ENCODE measurements at places on chromosomes 11 and 22.

DNA sequence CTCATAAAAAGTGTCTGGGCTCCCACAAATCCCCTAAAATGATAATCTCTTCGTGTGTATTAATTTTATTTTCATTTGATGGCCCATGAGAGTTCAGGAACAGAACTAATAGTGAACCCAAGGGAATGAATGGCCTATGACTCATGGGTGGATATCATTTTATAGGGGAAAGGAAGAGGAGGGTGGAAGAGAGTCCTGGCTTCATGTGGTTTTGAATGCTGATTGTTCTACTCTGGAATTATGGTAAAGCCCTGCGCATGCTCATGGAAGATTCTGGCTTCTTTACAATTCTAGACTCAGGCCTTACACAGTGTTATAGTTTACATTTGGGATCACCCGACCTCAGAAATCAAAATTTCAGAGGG, 35.2 kb downstream of the MAML2 start:
- DNase-seq: no peak

DNA sequence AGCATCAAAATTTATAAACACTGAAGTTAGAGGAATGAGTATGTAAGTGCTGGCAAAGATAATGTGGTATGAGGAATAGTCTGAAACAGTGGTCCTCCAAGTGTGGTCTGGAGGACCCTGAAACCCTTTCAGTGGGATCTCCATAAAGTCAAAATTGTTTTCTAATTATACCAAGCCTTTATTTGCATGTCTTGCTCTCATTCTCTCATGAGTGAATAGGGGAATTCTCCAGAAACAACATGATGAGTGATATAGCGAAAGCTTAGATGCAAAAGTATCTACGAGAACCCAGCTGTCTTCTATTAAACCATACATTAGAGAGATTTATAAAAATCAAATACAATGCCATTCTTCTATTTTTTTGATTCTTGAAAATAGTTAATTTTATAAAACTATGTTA, 145.0 kb upstream of the RAG2 start:
- no peak for DNase-seq

DNA sequence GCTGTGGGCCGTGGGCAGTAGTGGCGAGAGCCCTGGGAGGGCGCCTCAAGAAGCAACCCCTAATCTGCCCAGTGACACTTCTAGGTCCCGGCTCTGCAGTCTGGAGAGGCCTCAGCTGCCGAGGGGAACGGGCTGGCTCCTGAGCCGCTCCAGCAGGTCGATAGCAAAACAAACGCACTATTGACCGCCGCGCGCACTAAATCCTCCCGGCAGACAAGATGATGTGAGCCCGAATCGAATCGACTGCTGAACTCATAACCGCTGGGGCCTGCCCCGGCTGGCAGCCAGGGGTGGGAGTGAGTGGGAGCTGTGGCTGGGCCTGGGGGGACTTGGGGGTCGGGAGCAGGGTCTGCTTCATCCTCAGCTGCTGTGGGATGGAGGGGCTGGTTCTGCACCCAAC, 36.1 kb downstream of the FLRT1 start:
- no peak for DNase-seq

- DNase-seq: no peak
Observed at GRCh38 chr11:12200991-12201985, 90.9 kb downstream of the MICAL2 start.

DNA sequence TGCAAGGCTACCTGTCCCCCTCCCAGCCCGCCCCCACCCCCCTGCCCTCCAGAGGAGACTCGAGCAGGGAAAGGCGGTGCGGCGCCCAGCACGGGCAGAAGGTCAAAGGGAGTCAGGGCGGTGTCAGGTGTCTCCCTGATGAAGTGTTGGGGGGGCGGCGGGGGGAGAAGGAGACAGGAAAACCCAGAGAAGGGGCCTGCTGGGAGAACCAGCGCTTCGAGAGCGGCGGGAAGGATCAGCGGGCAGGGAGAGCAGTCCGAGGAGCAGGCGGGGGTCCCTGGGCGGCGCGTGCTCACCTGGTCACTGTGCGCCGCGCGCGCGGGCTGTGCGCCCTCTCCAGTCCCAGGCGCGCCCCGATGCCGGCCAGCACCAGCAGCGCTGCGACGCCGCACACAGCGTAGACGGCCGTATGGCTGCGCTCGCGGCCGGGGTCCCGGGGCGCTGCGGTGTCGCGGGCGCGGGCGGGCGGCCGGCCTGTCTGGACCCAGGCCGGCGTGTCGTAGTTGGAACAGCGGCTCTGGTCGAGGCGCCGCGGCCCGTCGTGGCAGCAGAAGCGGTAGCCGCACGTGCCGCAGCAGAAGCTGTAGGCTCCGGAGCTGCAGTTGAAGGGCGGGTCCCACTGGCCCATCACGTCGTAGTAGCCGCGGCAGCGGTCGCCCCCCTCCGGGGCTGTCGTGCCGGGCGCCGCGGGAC, 886 bp downstream of the SHISA8 start:
- no peak for DNase-seq

DNA sequence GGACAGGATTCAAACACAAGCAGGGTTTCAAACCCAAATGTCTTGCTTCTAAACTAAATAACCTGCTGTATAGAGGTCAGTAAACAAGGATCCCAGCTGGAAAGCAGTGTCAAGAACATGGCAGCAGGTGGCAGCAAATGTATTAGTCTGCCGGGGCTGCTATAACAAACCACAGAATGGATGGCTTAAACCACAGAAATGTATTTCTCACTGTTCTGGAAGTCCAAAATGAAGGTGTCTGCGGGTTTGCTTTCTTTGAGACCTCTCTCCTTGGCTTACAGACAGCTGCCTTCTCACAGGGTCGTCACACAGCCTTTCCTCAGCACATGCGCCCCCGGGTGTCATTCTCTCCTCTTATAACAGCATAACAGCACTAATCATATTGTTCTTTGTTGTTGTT, 65.1 kb upstream of the LRRC55 start:
- DNase-seq: no peak

GRCh38 chr11:67317888-67318555, 14.7 kb downstream of the SSH3 start:
- DNase-seq: no peak

- no peak for DNase-seq
Observed at GRCh38 chr11:118602331-118602730, 5.1 kb upstream of the PHLDB1 start.

- DNase-seq: no peak
Observed at GRCh38 chr11:67422891-67423290, 5.4 kb upstream of the RPS6KB2 start.

GRCh38 chr11:79212741-79213190, 228.1 kb downstream of the TENM4 start:
- peak; percentile 50 for DNase-seq

- DNase-seq: no peak
Observed at GRCh38 chr11:72398058-72398758, 36.1 kb downstream of the CLPB start.

GRCh38 chr11:70532066-70532440, 133.7 kb downstream of the CTTN start:
- DNase-seq: no peak

- DNase-seq: peak; percentile 51
Observed at GRCh38 chr11:73288873-73289707, 17.0 kb downstream of the P2RY6 start.

- DNase-seq: no peak
Observed at GRCh38 chr22:47878460-47878859, 1116.0 kb downstream of the TBC1D22A start.

- no peak for DNase-seq
Observed at GRCh38 chr11:18066626-18067025, 20.6 kb upstream of the TPH1 start.
